Gastrocnemius medialis (tissue), 4 donors: ENCODE measurements at places on chromosomes 1 and 21.

GRCh38 chr1:21118167-21118566 lies 58.5 kb downstream of the EIF4G3 start:
- no peak for DNase-seq

DNA sequence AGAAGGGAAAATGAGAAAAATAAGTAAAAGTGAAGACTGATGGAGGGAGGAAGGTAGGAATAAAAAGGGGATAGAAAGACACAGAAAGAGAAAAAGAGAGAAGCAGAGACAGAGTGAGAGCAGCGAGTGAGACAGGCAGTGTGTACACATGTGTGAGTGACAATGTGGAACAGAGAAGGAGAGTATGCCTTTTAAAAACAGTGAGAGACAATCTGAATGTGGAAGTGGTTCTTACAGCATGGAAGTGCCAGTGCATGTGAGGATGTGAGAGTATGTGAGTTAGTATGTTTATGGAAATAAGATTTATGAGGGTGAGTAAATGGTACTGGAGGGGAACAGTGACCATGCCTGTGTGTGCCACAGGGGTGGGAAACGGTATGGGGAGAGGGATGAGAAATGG lies 1.2 kb downstream of the NEGR1 start:
- no peak for DNase-seq

- no peak for DNase-seq
Observed at GRCh38 chr21:25569084-25569483, 38.2 kb downstream of the MRPL39 start.

- DNase-seq = peak; percentile 65
Observed at GRCh38 chr1:28249013-28249865, 10.1 kb upstream of the SESN2 start.

GRCh38 chr1:203720242-203720641 lies 44.7 kb upstream of the LAX1 start:
- DNase-seq = no peak

DNA sequence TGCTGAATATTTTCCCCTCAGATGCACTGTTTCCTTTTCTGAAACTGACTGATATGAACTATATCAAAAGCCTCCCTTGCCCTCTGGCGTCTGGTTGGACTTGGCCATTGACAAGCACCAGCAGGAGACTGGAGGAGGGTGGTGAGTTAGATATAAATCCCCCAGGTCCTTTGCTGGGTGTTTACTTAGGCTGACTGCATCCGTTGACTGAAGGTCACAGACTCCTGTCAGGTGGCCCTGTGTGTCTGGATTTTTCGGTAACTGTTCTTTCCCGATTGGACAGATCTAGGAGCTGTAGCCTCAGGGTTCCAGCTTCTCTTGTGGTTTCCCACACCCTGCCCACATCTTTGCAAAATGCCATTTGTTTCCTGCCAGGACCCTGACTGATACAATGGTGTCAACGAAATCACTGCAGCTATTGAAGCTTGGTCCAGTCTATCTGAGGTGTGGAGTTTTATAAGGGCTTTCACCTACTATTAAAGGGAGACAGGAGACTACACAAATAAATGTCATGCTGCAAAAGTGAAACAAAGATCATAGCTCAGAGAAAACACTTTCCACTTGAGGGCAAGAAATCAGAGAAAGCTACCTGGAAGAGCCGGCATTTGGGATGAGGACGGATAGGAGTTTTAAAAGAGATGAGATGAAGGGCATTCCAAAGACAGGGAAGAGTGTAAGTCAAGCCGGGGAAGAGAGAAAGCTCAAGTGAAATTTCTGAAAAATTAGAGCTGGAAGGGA lies 1.5 kb upstream of the MAGI3 start:
- DNase-seq = no peak

DNA sequence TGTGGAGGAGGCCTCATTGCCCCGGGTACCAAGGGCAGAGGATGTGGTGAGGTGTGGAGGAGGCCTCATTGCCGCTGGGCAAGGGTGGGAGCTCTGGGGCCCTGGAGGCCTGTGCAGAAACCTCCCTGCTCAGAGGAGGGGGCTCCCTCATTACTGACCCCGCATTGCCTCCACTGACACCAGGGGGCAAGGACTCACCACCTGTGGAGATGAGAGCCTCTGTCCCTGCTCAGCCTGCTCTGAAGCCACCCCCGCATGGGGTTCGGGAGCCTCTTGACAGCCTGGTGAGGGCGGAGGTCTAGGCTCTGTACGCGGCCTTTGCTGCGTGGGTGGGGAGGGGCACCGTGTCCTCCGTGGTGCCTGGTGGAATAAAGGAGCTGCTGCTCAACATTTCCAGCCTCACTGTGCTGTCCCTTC lies 95.0 kb upstream of the COL6A1 start:
- DNase-seq = peak; percentile 2
